Effector CD8-positive, alpha-beta T cell (primary cell): ENCODE measurements at places on chromosomes 4 and X.

- DNase-seq = no peak
Observed at GRCh38 chr4:95462921-95463320, 85.9 kb downstream of the UNC5C start.

- DNase-seq = no peak
Observed at GRCh38 chr4:144894573-144894972, 203.4 kb downstream of the ANAPC10 start.

GRCh38 chrX:150897421-150898320, 797 bp downstream of the CD99L2 start:
- DNase-seq = peak; percentile 21

DNA sequence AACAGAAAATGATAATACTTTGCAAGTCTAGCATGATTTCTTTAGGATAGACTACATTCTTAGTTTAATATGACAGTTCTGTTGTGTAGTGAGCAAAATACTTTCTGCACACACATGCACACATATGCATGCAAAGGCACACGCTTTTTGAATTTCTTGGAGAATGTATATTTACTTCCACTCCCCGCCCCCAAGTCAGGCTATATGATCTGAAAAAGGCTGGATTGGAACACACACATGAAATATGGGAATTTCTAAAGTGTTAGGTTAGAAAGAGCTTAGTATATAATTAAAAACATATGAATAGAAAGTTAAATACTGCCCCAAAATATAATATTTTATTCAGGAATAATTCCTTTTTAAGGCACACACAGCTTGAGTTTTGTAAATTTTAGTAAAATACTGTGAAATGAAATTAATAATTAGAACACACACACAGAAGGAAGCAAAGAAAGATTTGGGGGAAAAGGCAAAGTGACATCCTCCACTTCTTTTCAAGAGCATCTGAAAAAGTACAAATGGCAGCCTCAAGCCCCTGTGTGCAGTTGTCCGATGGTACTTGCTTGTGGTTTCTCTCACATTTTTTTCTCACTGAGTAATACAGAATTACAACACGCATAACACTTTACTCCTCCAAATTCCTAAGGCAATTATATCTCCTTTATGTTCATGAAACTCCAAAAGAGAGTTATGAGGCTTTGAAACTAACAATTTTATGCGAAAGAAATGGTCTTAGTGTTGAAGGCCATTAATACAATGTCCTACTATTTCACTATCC, 228.9 kb upstream of the ETNPPL start:
- DNase-seq = no peak

DNA sequence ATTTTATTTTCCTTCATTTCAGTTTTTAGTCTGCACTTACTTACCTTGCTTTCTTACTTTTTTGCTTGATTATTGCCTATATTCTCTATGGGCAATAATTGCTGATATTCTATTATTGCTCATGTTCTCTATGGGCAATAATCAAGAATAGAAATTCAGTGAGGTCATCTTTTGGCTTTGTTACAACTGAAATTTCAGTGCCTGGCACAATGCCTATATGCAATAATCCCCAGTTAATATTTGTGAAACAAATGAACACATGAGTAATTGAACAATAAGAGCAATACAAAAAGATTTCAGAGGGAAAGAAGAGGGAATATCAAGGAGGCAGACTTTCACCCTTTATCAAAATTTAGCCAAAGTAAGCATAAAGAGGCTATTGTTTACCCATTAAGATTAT, 48.6 kb upstream of the ARSJ start:
- DNase-seq = no peak

- DNase-seq = no peak
Observed at GRCh38 chr4:3867403-3868100, 101.4 kb downstream of the ADRA2C start.

DNA sequence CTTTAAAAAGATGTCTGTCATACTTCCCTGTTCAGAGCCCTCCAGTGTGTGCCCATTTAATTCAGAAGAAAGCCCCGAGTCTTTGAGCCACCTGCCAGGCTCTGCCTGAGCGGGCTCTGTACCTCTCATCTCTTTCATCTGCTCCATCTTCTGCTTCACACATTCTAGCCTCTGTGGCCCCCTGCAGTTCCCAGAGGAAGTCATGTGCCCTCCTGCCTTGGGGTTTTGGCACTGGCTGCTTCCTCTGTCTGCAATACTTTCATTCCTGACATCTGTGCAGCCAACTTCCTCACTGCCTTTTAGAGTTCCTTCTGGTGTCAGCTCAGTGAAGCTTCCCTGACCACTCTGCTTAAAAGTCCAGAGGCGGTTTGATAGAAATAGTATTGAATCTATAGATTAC, 6.2 kb upstream of the STK32B start:
- DNase-seq = no peak

GRCh38 chr4:86131456-86131855, 228.4 kb downstream of the MAPK10 start:
- DNase-seq = no peak

GRCh38 chr4:38609614-38610013, 54.4 kb upstream of the KLF3 start:
- DNase-seq = no peak

DNA sequence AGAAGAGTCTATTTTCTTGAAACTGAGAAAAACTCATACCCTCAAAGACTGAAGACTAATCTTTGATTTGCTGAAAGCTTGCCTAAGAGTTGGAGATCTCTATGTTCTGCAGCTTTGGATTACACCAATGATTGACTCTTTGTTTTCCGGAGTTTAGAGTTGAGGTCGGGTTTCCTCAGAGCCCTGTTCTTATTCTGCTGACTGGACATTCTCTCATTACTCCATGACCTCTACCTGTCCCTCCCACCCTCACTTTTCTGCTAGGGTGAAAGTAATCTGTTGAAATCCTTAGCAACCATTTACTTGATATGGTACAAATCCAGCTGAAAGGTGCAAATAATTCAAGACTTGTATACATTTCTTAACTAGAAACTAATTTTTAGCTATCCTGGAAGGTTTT, 421.5 kb upstream of the FRG1 start:
- no peak for DNase-seq
